ENCODE measurements at places on chromosomes 6 and 20. TPM values are rescaled to one million over a fixed set of nuclear protein-coding genes. Genes with fewer than 3 reads are reported as not detected.
A peak's percentile ranks its signal among the peaks of the same experiment; 100 is the strongest.

- no peak for DNase-seq
Observed at GRCh38 chr6:90227673-90228072, 69.0 kb downstream of the BACH2 start.

- no peak for DNase-seq
Observed at GRCh38 chr6:17584241-17584803, 15.8 kb upstream of the FAM8A1 start.

GRCh38 chr6:27890445-27891319 lies 21.5 kb downstream of the OR2B2 start:
- no peak for DNase-seq

- no peak for DNase-seq
Observed at GRCh38 chr6:121008553-121008952, 325.7 kb downstream of the TBC1D32 start.

GRCh38 chr6:50025258-50025657 lies 3.5 kb upstream of the DEFB110 start:
- no peak for DNase-seq

DNA sequence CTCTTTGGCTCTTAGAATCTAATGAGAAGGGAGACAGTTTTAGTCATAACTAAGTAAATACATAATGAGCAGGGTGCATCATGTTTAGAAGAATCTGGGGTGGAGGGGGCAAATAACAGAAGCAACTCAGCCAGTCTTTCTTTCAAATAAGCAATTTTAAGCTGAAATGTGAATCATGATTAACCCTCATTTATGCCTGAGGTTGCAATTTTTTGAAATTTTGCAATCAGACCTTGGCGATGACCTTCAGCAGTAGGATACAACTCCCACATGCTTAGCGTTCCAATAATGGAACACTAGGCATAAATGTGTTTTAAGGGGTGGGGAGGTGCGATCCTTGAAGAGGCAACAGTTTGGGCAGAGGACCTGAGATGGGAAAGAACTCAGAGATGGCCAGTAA lies 30.6 kb downstream of the TMEM14B start:
- DNase-seq, result no peak

GRCh38 chr20:2261046-2261485 lies 34.7 kb upstream of the TGM3 start:
- no peak for DNase-seq

GRCh38 chr6:5992551-5993225 lies 14.0 kb downstream of the NRN1 start:
- no peak for DNase-seq

DNA sequence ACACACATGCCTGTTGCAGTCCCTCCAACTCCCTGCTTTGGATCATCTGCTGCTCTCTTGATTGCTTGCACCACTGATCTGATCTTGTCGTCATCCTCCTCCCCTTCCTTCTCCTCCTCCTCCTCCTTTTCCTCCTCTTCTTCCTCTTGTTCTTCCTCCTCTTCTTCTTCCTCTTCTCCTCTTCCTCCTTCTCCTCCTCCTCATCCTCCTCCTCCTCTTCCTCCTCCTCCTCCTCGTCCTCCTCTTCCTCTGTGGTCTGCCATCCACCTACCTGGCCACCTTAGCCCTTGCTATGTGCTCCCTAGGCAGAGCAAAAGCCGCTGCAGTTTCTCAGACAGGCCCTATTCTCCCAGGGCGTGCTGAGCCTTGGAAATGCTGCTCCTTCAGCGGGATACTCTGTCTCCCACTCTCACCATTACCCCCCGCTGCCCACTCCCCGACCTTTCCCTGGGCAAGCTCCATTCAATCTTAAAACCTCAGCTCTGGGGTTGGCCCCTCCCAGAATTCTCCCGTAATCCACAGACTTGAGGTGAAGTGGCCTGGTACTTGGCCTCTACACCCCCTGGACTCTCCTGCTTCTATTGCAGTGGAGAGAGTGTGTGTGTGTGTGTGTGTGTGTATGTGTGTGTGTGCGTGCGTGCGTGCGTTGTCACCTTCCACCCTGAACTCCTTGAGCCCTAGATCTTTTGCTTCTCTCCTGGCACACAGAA lies 105.0 kb downstream of the SASH1 start:
- DNase-seq, result no peak

GRCh38 chr6:43625393-43625992 lies 3.6 kb downstream of the GTPBP2 start:
- DNase-seq, result no peak

GRCh38 chr20:12594410-12595088 lies 414.2 kb upstream of the SPTLC3 start:
- DNase-seq, result no peak

DNA sequence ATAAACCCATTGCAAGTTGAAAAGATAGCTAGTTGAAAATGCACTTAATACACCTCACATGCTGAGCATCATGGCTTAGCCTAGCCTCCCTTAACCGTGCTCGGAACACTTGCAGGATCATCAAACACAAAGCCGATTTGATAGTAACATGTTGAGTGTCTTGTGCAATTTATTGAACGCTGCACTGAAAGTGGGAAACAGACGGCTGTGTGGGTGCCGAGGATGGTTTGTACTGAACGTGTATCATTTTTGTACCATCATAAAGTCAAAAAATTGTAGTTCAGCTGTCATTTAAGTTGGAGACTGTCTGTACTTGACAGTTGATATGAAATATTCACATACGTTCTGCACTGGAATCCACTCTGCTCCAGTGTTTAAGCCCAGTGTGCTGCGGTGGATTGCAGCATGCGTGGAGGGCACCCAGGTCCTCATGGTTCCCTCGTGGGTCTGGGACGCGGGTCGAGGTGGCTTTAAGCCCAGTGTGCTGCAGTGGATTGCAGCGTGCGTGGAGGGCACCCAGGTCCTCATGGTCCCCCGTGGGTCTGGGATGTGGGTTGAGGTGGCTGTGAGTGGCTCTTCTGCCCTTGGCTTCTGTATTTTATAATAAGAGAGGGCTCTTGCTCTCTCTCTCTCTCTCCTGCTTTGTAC lies 77.0 kb downstream of the CDH4 start:
- no peak for DNase-seq

DNA sequence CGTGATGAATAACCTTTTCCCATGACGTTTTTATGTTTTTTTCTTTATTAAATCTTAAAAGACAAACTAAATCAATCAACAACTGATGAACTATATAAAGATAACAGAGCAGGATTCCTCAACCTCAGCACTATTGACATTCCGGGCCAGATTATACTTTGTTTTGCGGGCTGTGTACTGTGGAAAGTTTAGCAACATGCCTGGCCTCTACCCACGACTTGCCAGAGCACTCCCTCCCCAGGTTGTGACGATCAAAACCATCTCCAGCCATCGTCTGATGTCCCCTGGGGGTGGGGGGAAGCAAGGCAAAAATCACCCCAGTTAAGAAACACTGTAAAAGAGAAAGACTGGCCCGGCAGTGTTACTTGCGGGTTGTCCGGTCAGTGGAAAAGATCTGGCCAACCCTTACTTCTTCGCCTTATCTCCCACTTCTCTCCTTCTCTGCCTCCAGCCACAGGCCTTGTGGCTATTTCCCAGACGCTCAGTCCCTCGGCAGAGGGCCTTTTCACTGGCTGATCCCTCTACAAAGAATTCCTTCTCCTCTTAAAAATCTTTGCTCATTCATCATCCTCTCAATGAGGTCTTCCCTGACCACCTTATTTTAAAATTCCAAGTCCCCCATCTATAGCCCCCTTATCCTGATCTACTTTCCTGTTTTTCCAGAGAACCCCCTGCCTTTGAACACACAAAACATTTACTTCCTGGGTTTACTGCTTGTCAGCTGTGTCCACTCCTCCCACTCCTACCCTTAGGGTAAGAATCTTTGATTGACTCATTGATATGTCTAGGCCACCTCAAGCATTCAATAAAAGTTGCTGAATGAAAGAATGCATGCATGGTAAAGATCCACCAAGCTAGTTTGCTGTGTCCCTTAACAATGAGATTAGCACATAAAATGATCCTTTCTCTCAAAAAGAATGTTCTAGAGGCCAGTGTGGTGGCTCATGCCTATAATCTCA lies 14.7 kb upstream of the RAB22A start:
- no peak for DNase-seq

GRCh38 chr20:34627458-34627857 lies 49.4 kb downstream of the PIGU start:
- no peak for DNase-seq

DNA sequence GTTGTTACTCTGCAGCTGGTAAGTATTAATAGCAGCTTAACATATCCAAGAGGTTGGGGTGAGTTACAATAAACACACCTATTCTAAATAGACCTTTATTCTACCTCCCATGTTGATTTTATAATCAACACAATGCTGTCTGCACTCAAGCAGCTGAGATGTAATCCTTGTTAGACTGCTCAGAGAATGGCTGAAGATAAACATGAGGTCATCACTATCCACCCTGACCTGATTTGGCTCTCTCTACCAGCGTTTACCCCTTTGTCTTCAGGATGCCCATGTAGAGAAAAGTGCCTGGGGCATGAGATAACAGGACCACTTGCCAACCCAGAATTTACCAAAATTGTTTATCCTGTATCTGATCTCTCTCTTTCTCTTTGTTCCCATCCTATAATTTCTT lies 220.7 kb upstream of the DEFB112 start:
- DNase-seq, result no peak

DNA sequence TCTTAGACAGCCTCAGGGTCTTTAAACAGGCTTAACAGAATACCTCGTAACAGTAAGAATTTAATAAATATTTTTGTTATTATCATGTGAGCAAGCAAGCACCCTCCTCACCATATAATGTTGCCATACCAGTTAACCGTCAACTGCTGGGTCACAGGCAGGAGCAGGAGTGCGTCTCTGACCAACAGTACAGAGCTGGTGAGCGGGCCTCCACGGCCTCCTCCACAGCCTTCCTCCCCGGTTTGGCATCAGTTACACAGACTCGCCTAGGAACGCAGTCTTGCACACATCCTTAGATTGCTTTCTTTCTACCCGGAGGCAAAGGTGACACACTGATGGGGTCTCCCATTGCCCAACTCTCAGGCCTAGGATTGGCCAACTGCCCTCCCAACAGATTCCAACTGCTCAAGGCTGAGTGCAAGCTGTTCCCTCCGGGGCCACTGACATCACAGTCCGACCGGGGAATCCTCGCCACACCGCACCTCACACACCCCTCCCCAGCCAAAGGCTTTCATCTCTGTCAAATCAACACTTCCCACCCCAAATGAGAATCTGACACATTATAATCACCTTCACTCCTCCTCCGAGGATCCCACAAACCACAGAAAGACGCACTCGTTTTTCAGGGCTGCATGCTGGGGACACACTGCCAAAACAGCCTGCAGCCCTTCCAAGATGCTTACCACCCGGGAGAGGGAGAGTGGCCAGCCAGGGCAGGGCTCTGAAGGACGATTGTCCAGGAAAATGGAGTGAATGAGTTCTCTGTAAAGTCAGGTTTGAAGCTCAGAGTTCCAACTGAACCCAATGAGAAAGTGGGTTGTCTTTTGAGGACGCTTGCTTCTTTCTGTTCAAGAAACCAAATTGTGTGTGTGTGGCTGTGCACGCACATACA lies 63.2 kb downstream of the PDE10A start:
- DNase-seq, result no peak

DNA sequence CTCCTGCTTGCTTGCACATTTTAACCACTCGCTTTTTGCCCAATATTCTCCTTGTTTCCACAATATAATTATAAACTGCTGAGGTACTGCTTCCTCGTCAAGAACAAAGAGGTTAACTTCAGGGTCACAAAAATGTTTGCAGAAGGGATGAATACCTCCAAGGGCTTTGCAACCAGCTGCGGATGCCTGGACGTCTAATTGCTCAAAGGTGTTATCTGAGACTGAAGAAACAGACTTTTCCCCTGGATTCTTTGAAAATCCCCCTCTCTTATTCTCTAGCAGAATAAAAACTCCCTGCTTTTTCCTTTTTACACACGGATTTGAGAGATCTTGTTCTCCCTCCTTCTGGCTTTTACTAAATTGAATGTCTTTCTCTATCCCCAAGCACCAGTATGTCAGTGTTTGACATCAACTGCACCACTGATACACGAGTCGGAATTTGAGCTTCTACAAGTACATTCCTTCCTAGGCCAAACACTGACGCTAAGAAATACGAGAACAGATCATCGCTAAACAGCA lies 336 bp upstream of the SMPDL3A start:
- no peak for DNase-seq

- DNase-seq, result no peak
Observed at GRCh38 chr20:45835329-45835765, 1.7 kb downstream of the SNX21 start.

GRCh38 chr6:159805440-159806020 lies 5.5 kb downstream of the PNLDC1 start:
- no peak for DNase-seq

GRCh38 chr6:106048336-106048735 lies 37.8 kb upstream of the PRDM1 start:
- DNase-seq, result no peak

- no peak for DNase-seq
Observed at GRCh38 chr6:16684896-16685554, 76.2 kb downstream of the ATXN1 start.

- no peak for DNase-seq
Observed at GRCh38 chr20:44393608-44394451, 38.3 kb downstream of the HNF4A start.

GRCh38 chr20:51697096-51697826 lies 70.9 kb downstream of the ATP9A start:
- DNase-seq, result no peak

- DNase-seq, result no peak
Observed at GRCh38 chr20:11810311-11811083, 107.2 kb upstream of the BTBD3 start.

- no peak for DNase-seq
Observed at GRCh38 chr20:31803552-31804291, 15.4 kb upstream of the MYLK2 start.

DNA sequence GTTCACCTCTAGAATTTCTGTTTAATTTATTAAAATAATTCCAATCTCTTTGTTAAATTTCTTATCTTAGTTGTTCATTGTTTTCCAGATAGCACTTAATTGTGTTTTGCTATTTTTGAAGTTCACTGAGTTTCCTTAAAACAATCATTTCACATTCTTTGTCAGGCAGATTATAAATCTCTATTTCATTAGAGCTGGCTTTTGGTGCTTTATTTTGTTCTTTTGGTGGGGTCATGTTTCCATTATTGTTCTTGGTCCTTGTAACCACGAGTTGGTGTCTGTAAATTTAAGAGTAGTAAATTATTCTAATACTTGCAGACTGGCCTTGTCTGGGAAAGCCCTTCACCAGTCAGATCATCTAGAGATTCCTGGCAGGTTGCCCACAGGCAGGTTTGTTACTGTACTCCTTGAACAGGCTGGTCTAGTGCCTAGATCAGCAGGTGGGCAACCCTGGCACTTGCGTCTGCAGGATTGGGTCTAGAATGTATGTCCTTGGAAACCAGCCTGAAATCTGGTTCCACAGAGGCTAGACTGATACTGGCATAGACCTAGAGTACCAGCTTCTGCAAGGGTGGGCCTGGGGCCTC lies 110.4 kb downstream of the ADGB start:
- DNase-seq, result no peak

GRCh38 chr6:29975561-29975907 lies 33.2 kb downstream of the HLA-A start:
- DNase-seq, result no peak

GRCh38 chr20:58714340-58714922 lies 21.8 kb downstream of the NPEPL1 start:
- DNase-seq, result peak; percentile 44

Gene CUL7
- 20.9 TPM for total RNA-seq

Gene CRYBG1
- 10.7 TPM for total RNA-seq

Gene F13A1
- total RNA-seq, result 231 TPM

Gene GJA1
- 80.5 TPM for total RNA-seq

Gene HLA-DOA
- 9.7 TPM for total RNA-seq

Gene NEURL2
- total RNA-seq, result 8.9 TPM

Gene SDHAF4
- total RNA-seq, result 8.6 TPM

Gene CAGE1
- total RNA-seq, result not detected

Gene FOXQ1
- total RNA-seq, result 1.7 TPM

Gene UST
- 33.1 TPM for total RNA-seq

Gene TBXT
- not detected for total RNA-seq

Gene RTF2
- 88.7 TPM for total RNA-seq

Gene ACTL10
- total RNA-seq, result 0.71 TPM
